HCEC 1CT (cell line): ENCODE measurements at places on chromosomes 16 and 17.

GRCh38 chr16:70747703-70748631, 53.0 kb downstream of the VAC14 start:
- DNase-seq = peak; percentile 72

DNA sequence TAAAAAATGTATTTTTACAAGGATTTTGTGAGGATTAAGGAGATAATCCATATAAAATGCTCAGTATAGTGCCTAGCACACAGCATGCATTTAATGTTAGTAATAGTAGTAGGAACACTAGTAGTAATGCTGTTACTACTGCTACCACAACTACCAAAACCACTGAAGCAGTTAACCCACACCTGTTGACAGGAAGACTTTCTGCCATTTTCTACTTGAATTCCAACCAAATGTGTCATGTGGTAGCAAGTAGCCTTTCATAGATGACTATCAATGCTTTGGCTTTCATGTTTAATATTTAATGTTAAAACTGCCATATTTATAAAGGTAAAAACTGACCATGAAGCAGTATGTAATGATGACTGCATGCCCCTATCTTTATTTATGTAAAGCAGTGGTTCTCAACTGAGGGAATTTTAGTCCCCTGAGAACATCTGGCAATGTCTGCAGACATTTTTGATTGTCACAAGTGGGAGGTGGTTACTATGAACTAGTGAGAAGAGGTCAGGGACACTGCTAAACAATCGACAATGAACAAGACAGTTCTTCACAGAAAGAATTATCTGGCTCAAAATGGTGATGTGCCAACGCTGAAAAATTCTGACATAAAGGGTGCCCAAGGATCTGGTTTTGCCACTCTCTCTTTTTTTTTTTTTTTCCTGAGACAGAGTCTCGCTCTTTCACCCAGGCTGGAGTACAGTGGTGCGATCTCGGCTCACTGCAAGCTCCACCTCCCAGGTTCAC, 89.4 kb downstream of the ITFG1 start:
- DNase-seq = no peak

DNA sequence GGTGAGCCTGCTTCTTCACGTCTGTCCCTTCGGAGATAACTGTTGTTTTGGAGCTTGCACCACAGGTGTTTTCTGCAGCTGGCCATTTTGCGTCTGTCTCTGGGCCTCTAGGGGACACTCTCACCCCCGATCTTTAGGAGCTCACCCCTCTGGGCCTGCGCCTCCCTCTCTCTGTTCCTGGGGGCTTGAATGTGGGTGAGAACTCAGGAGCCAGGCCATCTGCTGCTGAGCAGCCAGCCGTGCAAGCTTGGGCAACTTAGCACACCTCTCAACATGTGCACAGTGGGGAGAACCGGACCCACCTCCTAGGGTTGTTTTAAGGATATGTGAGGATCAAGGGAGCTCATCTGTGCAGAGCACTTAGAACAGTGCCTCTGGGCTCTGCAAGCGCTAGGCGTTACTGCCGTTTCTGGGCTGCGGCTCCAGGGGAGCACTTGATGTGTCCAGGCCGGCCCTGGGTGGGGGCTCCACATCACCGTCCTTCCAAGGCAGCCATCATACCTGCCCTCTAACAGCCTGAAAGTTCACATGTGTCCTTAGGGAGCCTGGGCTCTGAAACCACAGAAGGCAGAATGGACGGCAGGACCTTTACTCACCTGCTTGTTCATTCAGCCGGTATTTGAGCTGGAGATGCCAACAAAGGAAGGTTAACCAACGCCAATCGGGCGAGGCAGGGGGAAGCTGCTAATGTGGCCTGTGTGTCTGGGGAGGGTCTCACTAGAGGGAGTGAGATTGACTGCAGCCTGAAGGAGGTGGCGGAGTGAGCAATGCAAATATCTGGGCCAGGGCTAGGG, 66.3 kb downstream of the MRC2 start:
- DNase-seq = no peak

GRCh38 chr16:48862087-48862532, 252.1 kb upstream of the N4BP1 start:
- peak; percentile 86 for DNase-seq

GRCh38 chr17:11493936-11494335, 104.3 kb upstream of the DNAH9 start:
- no peak for DNase-seq

GRCh38 chr16:61892531-61892930, 143.7 kb downstream of the CDH8 start:
- no peak for DNase-seq

- peak; percentile 26 for DNase-seq
Observed at GRCh38 chr16:67773099-67773498, 33.3 kb downstream of the RANBP10 start.

DNA sequence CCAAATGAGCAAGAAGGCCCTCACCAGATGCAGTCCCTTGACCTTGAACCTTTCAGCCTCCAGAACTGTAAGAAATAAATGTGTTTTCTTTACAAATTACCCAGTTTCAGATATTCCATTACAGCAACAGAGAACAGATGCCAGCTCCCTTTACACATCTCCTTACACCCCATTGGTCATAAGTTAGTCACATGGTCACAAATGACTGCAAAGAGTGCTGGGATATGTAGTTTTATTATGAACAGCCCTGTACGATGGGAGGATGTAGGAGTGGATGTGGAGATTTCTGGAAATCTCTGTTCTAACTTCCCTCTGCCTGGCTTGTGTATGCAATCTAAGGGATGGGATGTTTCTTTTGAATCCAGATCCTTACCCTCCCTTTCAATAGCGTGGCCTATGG, 13.3 kb upstream of the RPL38 start:
- DNase-seq = peak; percentile 35

DNA sequence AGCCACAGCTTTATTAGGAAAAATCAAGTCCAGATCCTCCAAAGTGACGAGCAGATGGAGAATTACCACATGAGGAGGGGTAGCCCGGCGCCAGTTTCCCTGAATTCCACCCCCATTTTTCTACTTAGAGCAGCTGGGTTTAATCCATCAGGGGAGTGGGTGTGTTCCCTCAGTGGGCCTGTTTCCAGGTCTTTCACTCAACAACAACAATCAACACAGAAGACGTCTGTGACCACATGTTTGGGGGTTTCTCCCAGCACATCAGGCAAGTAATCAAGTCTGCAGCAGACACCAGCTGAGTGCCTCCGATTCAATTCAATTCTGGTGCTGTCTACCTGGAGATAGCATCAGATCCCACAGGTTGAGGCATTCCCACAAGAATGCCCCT, 6.8 kb downstream of the SLC6A2 start:
- no peak for DNase-seq

GRCh38 chr16:67206838-67207248, 7.9 kb downstream of the ELMO3 start:
- DNase-seq = no peak

DNA sequence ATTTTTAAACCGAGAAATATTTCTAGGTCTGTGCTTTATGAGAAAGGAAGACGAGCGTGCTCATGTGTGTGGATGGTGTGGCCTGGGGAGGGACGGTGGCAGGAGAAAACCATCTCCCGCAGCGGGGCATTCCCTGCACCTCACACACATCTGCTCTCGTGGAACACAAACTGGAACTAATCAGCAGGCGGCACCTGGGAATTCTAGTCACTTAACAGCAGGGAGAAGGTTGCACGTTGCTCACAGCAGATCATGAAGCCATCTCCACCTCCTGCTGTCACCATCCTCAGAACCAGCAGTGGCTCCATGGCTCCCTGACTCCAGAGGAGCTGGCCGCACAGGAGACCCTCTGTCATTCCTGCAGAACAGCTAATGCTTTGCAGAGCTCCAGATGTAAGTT, 35.2 kb downstream of the ADCY9 start:
- no peak for DNase-seq

DNA sequence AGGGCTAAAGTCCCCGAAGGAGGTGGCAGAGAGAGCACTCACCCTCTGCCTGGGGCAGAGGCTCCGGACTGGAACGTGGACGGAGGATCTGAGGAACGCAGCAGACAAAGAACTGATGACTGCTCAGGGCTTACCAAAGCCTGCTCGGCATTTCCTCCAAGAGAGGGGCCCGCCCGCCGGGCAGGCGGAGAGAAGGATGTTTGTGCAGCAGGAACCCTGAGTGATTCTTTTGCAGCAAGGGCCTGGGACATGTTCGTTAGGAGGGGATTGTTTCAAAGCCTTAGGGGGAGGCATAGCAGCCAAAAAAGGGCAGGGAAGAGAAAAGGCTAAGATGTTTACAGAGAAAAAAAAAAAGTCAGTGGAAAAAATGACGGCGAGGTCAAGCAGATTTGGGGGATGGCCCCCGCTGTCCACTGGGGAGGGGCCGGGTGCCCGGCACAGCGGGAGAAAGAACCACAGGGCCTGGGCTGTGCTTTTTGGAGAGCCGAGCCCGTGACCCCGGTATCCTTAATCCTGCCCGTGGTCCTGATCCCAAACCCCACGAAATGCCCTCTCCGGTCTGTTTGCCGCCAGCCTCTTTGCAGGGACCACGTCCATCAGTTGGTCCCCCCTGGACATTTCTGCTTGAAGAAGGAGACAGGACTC, 129.3 kb downstream of the NTN1 start:
- no peak for DNase-seq

DNA sequence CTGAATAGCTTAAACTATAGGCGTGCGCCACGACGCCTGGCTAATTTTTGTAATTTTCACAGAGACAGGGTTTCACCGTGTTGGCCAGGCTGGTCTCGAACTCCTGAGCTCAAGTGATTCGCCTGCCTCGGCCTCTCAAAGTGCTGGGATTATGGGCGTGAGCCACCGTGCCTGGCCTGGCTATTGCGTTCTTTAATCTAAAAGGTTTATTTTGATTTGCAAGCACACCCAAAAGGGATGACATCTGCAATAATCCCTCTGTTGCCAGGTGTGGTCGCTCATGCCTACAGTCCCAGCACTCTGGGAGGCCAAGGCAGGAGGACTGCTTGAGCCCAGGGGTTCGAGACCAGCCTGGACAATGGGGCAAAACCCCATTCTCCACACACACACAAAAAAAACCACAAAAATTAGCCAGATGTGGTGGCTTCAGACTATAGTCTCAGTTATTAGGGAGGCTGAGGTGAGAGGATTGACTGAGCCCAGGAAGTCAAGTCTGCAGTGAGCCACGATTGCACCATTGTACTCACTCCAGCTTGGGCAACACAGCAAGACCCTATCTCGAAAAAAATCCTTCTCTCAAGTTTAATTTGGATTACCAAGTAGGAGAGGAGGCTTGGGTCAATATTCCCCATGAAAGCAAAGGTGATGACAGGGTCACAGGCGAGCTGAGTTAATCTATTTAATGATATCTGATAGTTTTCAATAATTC, 144.1 kb downstream of the PARN start:
- DNase-seq = no peak
